ENCODE measurements at places on chromosomes 13 and 19. TPM values are rescaled to one million over a fixed set of nuclear protein-coding genes. Genes with fewer than 3 reads are reported as not detected.
A peak's percentile ranks its signal among the peaks of the same experiment; 100 is the strongest.

GRCh38 chr19:42113641-42114348 is 18.5 kb downstream of the POU2F2 start:
- DNase-seq: no peak

- no peak for DNase-seq
Measured at GRCh38 chr19:18435842-18436670, 1.9 kb downstream of the ISYNA1 start.

GRCh38 chr13:26254583-26255111 is 718 bp downstream of the CDK8 start:
- DNase-seq: peak; percentile 20

Gene ZNF799
- total RNA-seq: 8.8 TPM

Gene DNAJC3
- 62.3 TPM for total RNA-seq

DNA sequence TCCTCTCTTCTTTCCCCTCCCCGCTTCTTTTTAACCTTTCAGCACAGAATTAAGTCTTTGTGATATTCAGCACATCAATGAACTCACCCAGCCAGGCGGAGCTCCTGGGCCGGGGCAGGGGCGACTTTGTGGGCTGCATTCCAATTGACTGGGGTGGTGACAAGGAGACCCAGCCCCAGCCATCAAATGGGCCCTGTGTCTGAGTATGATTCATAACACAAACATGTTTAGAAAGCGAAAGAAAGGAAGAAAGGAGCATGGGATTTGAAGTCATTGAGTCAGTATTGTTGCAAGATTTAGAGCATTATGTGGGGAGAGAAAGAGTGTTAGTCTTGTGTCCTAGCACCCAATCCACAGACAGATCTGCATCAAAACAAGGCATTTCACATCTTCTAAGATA is 185.3 kb downstream of the LHFPL6 start:
- no peak for DNase-seq

Gene CDC42EP5
- total RNA-seq: 17.4 TPM

DNA sequence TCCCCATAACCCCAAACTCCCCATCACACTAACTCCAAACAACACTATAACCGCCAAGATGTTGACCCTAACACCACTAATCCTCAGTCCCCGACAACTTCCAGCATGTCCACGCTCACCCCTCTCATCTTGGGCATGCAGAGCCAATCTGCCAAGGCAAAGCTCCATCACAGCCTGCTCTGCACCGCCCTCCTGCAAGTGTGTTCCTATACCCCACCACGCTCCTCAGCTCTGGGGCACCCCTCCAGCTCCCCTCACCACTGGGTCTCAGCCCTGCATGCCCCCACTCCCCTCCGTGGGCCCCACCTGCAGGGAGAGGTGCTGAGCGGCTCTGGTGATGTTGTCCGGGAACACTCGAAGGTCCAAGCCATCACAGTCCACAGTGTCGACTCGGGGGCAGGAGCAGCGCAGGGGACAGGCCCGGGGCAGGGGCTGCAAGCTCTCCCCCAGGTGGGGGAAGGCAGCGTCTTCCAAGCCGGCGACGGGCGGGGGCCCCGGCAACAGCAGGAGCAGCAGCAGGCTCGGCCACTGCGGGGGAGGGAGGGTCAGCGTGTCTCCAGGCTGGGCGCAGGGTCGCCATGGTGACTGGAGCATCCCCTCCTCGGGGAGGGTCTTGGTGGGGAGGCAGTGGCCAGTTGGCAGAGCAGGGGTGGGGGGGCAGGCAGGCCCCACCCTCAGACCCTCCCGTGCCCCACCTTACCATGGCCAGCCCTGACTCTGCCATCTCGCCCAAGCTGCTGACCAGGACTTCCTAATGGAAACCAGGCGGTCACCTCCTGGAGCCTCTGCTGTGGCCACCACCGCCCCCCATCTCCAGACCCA is 527 bp downstream of the PODNL1 start:
- DNase-seq: no peak

Gene VN1R4
- total RNA-seq: not detected

GRCh38 chr13:47268270-47268669 is 371.4 kb upstream of the HTR2A start:
- DNase-seq: no peak

Gene MBD3L3
- total RNA-seq: not detected

GRCh38 chr19:41350735-41351338 is 2.9 kb downstream of the TGFB1 start:
- DNase-seq: no peak

- DNase-seq: peak; percentile 50
Measured at GRCh38 chr19:43562698-43563241, 12.6 kb downstream of the XRCC1 start.

Gene NLRP4
- total RNA-seq: not detected

Gene OR7A5
- not detected for total RNA-seq

- DNase-seq: no peak
Measured at GRCh38 chr13:44646044-44646443, 69.9 kb upstream of the TSC22D1 start.

Gene PRRG2
- total RNA-seq: 10.2 TPM

- DNase-seq: no peak
Measured at GRCh38 chr13:57946361-57946760, 314.8 kb downstream of the PCDH17 start.

Gene GRK1
- not detected for total RNA-seq

- DNase-seq: peak; percentile 82
Measured at GRCh38 chr19:40605216-40605971, 4.2 kb downstream of the LTBP4 start.

DNA sequence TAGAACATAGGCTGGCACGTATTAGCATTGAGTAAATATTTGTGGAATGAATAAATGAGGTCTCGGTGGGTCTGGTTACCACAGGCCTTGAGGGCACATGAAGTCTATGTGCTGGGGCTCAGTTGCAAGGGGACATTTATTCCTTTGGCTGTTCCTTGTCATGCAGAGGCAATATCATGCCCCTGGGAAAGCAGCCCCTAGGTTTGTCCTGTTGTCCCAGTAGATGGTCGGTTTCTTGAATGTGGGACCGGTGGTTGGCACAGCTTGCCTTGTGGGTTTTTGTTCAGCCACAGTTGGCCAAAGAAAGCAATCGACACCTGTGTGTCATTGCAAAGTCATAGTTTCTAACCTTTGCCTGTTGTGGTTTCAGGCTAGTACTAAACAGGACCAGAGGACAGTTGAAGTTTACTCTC is 24.7 kb upstream of the GPR183 start:
- DNase-seq: no peak
